ENCODE measurements at places on chromosomes 16 and 17.
A peak's percentile ranks its signal among the peaks of the same experiment; 100 is the strongest.

GRCh38 chr16:72924927-72925630 is 122.8 kb downstream of the ZFHX3 start:
- DNase-seq = no peak

GRCh38 chr16:87945351-87946042 is 5.7 kb upstream of the BANP start:
- no peak for DNase-seq

- no peak for DNase-seq
Observed at GRCh38 chr17:74768069-74768762, 7.9 kb downstream of the NAT9 start.

- DNase-seq = no peak
Observed at GRCh38 chr17:58245428-58246103, 7.2 kb downstream of the LPO start.

GRCh38 chr16:87044829-87045228 is 272.4 kb downstream of the C16orf95 start:
- no peak for DNase-seq

GRCh38 chr17:7459961-7460545 is 15.2 kb downstream of the CHRNB1 start:
- no peak for DNase-seq

GRCh38 chr16:73915140-73915539 is 381.5 kb upstream of the PSMD7 start:
- no peak for DNase-seq

DNA sequence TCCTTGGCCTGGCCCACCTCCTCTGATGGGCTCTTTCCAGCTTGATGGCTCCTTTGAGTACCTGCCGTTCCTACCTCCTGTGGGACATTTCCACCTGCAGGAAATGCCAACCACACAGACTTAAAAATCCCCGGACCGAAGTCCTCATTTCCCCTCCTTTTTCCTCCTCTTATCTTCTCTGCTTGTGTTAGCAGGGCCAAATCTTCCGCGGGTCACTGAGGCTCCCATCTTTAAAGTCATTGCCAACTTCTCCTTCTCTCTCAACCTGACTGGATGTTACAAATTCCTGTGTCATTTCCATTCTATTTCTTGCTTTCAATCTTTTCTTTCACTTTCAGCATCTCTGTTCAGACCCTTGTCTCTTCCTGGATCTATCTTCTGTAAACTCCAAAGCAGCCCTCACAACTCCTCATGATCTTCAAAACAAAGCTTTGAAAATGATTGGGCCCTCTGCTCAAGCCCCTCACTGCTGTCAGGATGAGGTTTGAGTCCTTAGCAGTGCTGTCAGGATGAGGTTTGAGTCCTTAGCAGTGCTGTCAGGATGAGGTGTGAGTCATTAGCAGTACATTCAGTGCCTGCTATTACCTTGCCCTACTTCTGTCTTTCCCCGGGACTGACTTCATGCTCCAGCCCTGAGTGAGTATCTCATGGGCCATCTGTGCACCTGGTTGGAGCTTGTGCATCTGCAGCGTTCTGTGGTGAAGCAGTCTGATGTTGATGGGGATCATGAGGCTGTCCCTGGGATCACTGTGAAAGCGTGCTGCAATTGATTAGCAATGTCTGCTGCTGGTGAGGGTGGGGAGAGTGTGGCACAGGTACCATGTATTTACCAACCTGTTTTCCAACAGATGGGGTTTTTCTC is 100.1 kb downstream of the IRF8 start:
- DNase-seq = no peak

- no peak for DNase-seq
Observed at GRCh38 chr16:4801051-4801961, 1.1 kb downstream of the ROGDI start.

- no peak for DNase-seq
Observed at GRCh38 chr17:82077617-82078358, 12.2 kb upstream of the DUS1L start.

GRCh38 chr17:70855401-70856054 is 686.2 kb downstream of the KCNJ2 start:
- no peak for DNase-seq

DNA sequence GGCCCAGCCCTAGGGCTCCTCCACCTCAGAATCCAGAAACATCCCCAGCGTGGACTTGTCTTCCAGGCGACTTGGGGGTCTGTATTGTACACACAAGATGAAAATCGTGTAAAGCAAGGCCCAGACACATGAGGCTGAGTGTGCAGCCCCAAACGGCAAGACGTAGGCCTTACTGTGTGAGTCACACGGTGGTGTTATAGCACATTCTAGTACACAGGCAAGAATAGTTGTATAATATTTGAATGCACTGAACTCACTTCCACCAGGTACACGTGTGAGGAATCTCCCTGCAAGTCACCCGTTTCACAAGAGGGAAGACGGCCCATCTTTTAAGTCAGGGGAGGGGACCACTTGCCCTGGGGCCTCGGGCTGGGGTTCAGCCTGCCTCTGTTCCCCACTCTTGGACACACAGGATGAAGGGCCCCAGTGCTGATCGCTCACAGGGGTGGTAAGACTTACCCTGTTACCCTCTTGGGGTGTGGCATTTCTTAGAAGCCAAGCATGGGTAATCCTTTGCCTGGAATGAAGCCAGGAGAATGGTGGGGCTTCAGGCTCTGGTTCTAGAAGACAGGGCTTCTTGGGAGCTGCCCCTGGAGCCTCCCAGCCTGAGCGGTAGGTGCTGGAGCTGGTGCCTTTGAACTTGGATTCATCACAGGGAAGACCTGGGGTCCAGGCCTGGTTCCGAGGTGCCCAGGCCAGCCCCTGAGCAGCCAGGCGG is 71.3 kb downstream of the SREBF1 start:
- DNase-seq = no peak

- DNase-seq = no peak
Observed at GRCh38 chr16:7343243-7343642, 10.6 kb downstream of the RBFOX1 start.

- DNase-seq = no peak
Observed at GRCh38 chr16:22285080-22285479, 12.1 kb upstream of the POLR3E start.

GRCh38 chr17:64635647-64636305 is 26.3 kb downstream of the SMURF2 start:
- peak; percentile 63 for DNase-seq

DNA sequence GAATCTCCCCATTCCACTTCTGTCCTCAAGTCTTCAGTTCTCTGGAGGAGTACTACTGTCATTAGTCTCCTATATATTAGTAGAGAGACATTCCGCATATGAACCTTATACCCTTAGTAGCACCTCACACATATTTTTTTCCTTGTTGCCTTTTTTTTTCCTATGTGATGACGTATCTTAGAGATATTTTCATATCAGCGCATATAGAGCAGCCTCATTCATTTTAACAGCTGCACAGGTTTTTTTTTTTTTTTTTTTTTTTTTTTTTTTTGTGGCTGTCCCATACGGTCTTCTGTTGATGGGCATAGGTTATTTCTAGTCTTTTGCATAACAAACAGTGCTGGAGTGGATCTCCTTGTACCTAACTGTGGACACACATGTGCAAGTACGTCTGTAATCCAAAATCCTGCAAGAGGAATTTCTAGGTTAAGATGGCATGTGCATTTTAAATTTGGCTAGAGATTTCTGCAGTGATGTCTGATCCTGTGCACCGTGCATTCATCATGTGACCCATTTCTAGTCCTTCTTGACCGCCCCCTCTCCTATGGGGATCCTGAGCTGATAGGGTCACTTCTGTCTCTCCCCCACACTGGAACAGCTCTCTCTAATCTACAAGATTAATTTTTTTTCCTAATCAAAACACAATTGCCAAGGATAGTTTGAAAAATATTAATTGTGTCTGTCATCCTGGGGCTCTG is 64.8 kb downstream of the PRKCB start:
- DNase-seq = no peak

- DNase-seq = no peak
Observed at GRCh38 chr16:58094791-58095574, 34.2 kb downstream of the CFAP20 start.

DNA sequence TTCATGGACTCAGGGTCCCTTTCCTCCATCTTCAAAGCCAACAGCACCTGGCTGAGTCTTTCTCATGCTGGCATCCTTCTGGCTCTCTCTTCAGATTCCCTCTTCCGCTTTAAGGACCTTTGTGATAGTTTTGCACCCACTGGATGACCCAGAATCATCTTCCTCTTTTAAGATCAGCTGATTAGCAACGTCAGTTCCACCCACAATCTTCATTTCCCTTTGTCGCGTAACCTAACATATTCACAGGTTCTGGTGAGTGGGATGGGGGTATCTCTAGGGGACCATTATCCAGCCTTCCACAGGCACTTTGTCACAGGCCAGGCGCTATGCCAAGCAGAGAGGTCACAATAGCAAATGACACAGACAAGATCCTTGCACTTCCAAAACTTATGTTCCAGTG is 593.8 kb downstream of the MAF start:
- DNase-seq = no peak

DNA sequence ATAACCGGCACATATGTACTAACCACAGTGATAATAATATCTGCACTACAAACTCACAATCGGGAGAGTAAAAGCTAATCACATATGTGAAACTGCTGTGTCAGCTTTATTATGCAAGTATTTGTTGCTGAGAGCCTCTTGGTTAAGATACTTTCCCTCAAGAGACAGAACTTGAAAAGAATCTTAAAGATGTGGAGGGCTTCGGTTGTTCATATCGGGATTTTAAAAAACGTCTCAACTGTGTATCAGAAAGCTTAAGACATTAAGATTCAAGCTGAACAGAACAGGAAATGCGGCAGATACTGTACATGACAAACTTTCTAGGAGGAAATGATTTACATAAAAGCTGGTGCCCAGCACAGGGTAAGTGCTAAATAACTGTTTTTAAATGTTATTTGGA is 27.5 kb upstream of the HLF start:
- DNase-seq = no peak

DNA sequence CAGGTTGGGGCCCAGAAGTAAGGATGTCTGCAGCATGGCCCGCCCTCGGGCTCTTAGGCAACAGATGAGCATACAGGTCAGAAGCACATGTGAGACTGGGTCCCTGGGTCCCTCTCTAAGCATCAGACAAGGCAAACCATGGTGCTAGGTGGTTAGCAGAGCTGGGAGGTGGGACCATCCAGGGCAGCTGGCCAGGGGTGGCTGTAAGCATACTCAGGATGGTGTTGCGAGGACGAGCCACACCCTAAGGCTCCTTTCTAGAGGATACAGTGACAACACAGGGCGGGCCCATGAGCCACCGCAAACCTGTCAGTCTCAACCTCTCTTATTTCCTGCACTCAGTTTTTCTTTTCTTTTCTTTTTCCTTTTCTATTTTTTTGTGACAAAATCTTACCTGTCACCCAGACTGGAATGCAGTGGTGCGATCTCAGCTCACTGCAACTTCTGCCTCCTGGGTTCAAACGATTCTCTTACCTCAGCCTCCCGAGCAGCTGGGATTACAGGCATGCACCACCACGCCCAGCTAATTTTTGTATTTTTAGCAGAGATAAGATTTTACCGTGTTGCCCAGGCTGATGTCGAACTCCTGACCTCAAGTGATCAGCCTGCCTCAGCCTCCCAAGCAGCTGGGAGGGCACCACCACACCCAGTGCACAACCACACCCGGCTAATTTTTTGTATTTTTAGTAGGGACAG is 3.6 kb downstream of the FA2H start:
- no peak for DNase-seq

DNA sequence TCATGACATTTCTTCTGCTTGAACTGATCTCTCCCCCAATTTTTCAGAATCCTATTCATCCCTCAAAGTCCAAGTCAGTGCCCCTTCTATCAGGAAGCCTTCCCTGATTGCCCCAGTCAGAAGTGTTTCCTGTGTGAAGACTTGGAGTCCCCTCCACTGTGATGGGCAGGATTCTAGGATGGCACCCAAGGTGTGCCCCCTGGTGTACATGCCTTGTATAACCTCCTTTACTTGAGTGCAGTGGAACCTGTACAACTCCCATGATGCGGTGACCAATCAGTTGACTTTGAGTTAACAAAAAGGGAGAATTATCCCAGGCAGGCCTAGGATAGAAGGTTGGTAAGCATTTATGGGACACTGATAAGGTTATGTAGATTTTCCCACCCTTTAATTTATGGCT is 23.4 kb downstream of the MYH13 start:
- DNase-seq = no peak

GRCh38 chr16:53995378-53995777 is 291.2 kb downstream of the IRX3 start:
- no peak for DNase-seq

- no peak for DNase-seq
Observed at GRCh38 chr17:76892329-76892728, 24.1 kb downstream of the MGAT5B start.

DNA sequence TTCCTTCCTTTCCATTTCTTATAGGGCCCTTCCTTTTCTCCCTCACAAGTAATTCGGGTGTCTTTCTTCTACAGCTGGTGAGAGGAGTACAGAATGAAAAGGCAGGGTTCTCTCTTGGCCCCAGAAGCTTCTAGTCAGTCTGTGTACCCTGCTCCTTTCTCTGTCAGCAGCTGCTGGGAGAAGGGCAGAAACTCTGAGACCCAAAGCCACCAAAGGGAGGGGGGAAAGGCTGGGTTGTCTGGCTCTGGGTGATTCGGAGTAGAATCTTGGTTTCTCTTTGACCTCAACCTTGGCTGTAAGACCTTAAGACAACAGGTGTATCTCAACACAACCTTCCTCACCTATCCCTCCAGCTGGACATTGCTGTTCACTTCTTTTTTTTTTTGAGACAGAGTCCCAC is 3.3 kb upstream of the NR1D1 start:
- DNase-seq = no peak

GRCh38 chr17:8019665-8020650 is 17.5 kb downstream of the GUCY2D start:
- DNase-seq = no peak

DNA sequence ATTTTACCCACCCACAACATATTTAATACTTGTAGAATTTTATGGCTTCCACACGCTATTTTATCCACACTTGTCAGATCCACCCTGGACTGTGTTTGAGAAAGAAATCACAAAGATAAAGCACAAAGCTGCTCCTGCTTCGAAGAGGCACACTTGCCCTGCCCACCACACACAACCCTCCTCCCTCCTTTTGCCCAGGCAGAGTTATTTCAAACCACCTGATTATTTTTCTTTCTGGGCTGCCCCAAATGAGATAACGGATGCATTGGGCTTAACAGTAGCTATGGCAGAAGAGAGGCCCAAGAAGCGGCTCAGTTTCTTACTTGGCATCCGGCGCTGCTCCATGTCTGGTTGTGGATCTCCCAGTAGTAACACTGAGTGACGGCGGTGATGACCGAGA is 27.2 kb downstream of the PKD1L3 start:
- DNase-seq = no peak

DNA sequence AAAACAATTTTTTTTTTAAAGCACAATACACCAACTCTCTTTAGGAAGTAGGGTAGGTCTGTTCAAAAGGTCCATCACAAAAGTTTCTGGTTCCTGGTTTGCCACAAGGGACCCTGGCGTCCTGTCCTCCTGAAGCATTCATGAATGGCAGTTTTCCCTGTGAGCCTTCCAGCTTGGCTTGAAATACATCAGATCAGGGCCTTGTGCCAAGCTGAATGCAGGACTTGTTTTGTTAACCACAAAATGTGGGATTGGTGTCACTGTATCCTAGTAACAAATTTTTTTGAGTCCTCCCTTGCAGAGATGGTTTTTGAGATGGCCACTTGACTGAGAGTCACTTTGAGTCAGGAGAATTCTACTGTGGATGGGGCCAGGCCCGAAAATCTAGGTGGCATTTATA is 3.9 kb downstream of the GNAO1 start:
- DNase-seq = no peak

- DNase-seq = no peak
Observed at GRCh38 chr17:21076242-21076641, 33.4 kb upstream of the USP22 start.

GRCh38 chr16:29139261-29139802 is 154.5 kb downstream of the LAT start:
- no peak for DNase-seq

Measured in AG04449 (cell line).